Thoracic aorta (tissue), 2 donors: ENCODE measurements at places on chromosomes 4 and X.

GRCh38 chr4:158636619-158637018, 35.1 kb downstream of the C4orf46 start:
- no peak for DNase-seq

- DNase-seq = no peak
Measured at GRCh38 chr4:105148356-105148755, 1.7 kb downstream of the TET2 start.

DNA sequence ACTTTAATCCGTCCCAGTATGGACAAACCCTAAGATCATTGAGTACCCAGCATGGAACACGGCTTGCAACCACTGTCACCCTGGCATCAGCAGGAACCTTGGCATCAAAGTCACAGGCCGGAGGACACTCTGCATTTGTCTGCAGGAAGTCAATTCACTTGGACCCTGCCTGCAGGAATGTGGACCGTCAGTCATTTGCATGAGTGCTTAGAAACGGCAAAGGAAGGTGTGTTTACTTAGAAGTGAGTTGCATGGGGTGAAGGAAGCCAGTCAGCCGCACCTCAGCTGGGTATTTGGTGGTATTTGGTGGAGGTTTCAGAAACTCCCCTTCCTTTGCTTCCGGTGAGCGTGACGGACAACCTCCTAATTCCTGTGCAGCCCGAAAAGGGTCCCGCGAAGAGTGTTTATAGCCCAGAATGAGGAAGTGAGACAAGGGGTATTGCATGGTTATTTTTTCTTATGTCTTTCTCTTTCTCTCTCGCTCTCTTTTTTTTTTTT, 15.5 kb downstream of the P2RY8 start:
- DNase-seq = no peak

DNA sequence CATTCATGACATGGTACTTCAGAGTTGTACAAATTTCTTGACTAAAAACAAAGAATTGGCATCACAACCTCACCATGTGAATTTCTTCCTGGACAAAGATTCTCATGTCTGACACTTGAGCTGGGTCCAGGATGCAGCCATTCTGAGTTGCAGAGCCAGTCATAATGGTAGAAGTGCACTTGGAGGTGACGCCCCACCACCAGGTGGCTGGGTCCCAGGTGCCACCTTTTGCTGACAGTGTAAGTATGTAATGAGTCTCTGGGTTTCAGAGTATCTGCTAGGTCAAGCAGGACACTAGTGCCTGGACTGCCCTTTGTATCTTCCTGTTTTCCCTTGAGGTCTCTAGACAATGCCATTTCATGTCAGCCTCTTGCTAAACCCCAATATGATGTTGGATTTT, 36.6 kb upstream of the WDR1 start:
- DNase-seq = no peak

GRCh38 chrX:16999275-16999674, 52.8 kb downstream of the REPS2 start:
- no peak for DNase-seq

- no peak for DNase-seq
Measured at GRCh38 chr4:1488357-1488756, 82.1 kb upstream of the NKX1-1 start.

- DNase-seq = no peak
Measured at GRCh38 chr4:95409127-95409526, 139.6 kb downstream of the UNC5C start.

GRCh38 chrX:77693594-77693993, 92.4 kb downstream of the ATRX start:
- no peak for DNase-seq

GRCh38 chr4:8540586-8540985, 39.6 kb upstream of the GPR78 start:
- DNase-seq = no peak

GRCh38 chrX:154021131-154021611, 1.5 kb upstream of the IRAK1 start:
- DNase-seq = no peak

DNA sequence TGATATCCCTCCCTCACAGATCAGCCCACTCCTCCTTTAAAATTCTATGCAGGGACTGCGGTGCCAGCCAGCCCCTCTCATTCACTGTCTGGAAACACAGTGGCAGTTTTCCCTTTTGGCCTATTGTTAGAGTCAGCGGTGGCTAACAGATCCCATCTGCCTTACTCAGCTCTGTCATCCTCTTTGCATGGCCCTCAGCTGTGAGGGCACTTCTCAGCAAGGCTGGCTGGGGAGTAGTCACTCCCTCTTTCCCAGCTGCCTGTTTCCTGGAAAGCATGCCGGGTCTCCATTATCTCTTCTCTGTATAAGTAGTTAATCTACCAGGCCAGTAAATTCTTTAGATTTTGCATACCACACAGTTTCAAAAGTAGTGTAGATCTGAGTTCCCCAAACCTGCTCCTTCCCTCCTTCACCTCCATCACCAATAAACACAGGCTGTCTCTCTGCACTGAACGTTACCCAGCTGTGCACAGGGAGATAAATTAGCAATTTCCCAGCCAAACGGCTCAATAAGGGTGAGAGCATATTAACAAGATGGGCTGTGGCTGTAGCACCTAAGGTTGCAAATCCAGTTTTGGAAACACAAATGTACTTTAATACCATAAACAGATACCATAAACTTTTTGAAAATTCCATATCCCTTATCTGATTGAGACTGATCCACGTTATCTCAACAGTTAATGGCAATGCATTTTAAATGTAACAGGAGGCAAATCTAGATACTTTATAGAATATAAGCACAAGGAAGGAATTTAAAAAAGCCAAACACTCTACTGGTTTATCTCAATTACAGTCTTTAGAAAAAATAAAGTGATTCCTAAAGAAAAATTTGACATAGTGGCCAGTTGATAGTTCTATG, 229.3 kb downstream of the ANKRD50 start:
- no peak for DNase-seq

DNA sequence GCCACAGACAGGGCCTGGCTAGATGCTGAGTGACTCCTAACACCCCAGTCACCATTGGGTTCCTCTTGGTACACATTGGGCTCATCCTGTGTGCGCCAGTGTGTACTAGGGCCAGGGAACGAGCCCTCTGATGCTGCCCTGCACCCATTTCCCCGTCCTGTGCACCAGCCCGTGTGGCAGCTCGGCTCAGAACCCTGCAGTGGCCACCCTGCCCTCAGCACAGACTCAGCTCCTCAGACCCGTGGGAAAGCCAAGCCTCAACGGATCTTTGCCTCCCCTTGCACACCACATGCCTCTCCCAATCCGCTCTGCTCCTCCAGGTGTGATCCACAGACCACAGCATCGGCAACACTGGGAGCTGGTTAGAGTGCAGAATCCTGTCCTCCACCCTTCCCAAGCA, 38.6 kb downstream of the EVC start:
- no peak for DNase-seq

- no peak for DNase-seq
Measured at GRCh38 chr4:162265802-162266201, 102.0 kb upstream of the FSTL5 start.

- DNase-seq = no peak
Measured at GRCh38 chr4:142281999-142282398, 564.1 kb downstream of the INPP4B start.

DNA sequence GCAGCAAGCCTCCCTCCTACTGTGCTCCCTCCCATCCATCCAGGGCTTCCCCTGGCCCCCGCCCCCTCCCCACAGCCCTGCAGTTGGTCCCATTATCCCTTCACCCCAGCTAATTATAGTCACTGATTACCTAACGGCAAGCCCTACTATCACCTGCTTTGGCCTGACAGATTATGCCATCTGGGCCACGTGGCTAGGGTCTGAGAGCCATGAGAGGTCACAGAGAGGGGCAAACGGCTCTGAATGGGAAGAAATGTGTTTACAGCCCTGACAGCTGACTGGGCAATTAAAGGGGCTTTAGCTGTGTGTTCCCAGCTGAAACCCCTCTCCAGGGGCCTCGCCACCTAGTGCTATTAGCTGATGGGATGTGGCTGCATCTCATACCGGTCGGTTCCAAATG, 134.4 kb upstream of the CPEB2 start:
- no peak for DNase-seq
